CD4-positive, alpha-beta T cell (primary cell): ENCODE measurements at places on chromosomes 16 and 17. TPM values are rescaled to one million over a fixed set of nuclear protein-coding genes. Genes with fewer than 3 reads are reported as not detected.

Gene KRTAP4-9
- not detected for total RNA-seq

Gene CCL16
- not detected for total RNA-seq

Gene GP1BA
- not detected for total RNA-seq

Gene XYLT1
- total RNA-seq = 26.0 TPM

GRCh38 chr16:64823481-64824075 lies 298.3 kb downstream of the CDH11 start:
- DNase-seq = no peak

- no peak for DNase-seq
Measured at GRCh38 chr17:67489273-67489672, 112.2 kb downstream of the PITPNC1 start.

- no peak for DNase-seq
Measured at GRCh38 chr17:31803494-31804213, 55.4 kb downstream of the COPRS start.

GRCh38 chr16:89446136-89446974 lies 44.0 kb downstream of the ANKRD11 start:
- no peak for DNase-seq

DNA sequence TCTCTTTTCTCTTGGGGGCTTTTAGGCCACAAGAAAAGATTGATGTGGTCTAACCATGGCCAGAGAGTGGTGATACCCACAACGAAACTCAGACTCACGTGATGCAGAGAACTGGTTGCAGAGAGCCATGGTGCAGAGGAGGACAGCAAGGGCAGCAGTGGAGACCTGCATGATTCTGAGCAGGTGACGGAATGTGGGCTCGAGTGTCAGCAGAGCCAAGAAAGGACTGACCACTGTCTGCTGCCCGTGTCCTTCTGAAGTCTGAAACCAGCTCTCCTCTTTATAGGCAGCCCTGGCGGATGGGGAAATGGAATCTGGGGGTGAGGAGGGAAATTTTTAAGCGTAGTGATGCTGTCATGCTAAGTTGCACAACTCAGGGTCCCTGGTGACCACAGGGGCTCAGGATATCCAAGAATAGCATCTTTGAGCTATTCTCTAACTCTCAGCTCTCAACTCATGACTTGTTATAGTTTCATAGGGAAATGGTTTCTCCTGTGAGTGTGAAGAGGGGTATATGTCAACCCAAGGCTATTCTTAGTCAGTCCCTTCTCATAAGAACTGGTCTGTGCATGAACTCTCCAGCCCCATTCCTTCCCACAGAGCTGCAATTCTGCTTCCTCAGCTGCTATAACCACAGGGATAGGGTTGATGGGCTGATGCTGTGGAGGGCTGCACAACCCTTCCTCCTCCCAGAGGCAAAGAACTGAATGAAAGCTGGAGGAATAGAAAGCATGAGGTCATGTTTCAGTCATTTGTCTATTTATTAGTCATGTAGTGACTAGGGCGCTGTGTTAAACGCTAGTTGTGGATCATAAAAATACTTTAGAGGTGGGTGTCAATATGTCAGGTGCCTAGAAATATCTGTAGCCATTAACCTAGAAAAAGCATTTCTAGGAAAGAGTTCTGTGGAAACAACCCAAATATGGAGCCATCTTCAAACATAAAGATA lies at the start of gene CCL3:
Gene CCL3, minus strand, starts transcription at position 256 of the 949 bp plus-strand sequence. Its CDS starts 85 bp downstream, at position 171.
- peak; percentile 66 for DNase-seq

DNA sequence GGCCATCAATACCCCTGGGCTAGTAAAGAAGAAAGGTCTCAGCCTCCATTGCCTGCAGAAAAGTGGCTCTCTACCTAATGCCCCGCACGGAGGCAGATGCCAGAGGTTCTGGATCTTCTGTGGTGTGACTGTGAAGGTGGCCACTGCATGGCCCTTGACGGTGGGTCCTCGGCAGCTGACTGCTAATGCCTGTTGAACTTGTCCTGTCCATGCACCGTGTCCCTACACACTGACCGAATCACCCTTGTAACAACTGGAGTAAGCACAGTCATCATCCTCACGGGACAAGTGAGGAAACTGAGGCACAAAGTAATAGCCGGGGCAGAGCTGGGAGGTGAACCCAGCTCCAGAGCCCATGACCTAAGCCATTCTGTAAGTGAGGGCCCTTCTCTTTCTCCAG lies 48.8 kb downstream of the MYH11 start:
- no peak for DNase-seq
